Myometrial cell (primary cell): ENCODE measurements at places on chromosomes 7 and 10. TPM values are rescaled to one million over a fixed set of nuclear protein-coding genes. Genes with fewer than 3 reads are reported as not detected.

The CDC14C gene
- not detected in 2 replicates for total RNA-seq

The ARL5B gene
- 4.6 and 8.2 TPM in 2 replicates for total RNA-seq

The ABLIM1 gene
- total RNA-seq, result 5.0 and 5.2 TPM in 2 replicates

The NRG3 gene
- not detected in 2 replicates for total RNA-seq

The CYP26A1 gene
- total RNA-seq, result 0.18 TPM in 1 of 2 replicates, not detected in the other

The NEUROD6 gene
- not detected in 2 replicates for total RNA-seq

The CNTNAP2 gene
- 0.58 TPM in 1 of 2 replicates, not detected in the other for total RNA-seq

The STEAP1 gene
- total RNA-seq, result 21.8 and 26.5 TPM in 2 replicates

The AGK gene
- total RNA-seq, result 32.9 and 40.9 TPM in 2 replicates

The C10orf62 gene
- not detected in 2 replicates for total RNA-seq

The BTBD16 gene
- total RNA-seq, result not detected in 2 replicates

The PLAC9 gene
- total RNA-seq, result not detected in 2 replicates

The EMX2 gene
- 3.2 and 4.6 TPM in 2 replicates for total RNA-seq

The ZNF22 gene
- 13.5 and 14.0 TPM in 2 replicates for total RNA-seq
